ENCODE measurements at places on chromosomes 4 and X.

- no peak for DNase-seq
These were observed 419.1 kb upstream of the BOD1L1 start for GRCh38 chr4:14046642-14047041.

DNA sequence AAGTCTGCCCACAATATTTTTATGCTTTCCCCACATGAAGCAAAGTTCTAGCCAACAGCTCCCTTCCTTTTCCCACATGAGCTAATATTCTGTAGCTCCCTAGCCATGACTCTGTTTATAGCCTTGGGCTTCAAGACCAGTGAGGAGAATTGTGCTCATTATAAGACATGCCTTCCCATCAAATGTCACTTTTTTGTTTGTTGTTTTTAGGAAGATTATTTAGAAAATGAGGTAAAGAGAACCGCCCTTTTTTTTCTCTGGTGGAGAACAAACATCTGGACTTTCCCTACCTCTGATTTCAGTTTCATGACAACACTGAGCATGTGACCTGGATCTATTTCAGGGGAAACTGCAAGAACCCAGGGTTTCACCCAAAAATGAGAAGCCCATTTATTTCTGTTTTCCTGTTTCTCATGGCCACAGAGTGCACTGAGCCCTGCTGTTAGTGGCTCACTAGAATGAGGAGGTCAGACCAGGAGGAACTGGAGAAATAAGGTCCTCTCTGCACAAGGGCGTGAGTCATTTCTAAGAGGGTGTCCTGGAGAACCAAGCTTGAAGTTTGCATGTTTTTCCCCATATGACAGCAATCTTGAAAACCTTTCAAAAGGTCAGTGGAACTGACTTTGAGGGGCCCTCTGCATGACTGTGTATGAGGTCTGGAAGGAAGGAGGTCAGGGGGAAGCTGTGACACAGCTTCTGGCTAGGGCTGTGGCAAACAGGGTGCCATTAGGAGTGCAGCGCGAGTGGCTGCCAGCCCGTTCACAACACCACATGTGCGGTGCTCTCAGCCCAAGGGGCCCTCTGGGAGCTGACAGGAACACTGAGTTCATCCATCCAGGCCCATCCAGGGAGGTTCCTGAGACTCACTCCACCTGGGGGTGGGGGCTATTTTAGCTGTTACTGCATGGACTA is 55.2 kb downstream of the CHST7 start:
- peak; percentile 40 for DNase-seq

DNA sequence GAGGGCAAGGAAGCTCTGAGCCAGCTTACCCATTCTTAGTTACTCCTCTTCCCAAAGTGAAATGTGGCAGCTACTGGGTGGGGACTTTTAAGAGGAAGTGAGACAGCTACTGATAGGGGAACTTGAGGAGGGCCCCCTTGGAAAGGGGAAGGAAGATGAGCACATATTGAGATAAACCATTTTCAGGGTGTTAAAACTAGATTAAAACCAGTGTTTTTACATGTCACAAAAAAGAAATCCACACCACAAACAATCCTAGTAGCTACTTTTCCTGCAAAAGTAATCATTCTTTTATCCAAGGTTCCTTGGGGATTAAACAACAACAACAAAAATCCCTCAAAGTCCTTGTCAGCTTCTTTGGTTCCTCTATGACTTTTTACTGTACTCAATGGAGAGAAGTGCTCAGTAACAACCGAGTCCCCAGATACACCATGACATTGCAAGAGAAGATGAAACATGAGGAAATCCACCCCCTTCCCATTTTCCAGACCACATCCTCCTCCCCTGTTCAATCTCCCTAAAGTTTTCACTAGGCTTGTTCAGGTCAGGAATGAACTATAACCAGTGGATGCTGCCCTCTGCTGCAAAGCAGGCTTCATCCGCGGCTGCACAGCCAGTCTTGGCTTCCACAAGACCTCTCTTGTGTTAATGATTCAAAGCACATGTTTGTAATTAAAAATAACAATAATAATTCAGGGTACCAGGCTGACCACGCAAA is 113.5 kb upstream of the TMEM164 start:
- DNase-seq = peak; percentile 47

DNA sequence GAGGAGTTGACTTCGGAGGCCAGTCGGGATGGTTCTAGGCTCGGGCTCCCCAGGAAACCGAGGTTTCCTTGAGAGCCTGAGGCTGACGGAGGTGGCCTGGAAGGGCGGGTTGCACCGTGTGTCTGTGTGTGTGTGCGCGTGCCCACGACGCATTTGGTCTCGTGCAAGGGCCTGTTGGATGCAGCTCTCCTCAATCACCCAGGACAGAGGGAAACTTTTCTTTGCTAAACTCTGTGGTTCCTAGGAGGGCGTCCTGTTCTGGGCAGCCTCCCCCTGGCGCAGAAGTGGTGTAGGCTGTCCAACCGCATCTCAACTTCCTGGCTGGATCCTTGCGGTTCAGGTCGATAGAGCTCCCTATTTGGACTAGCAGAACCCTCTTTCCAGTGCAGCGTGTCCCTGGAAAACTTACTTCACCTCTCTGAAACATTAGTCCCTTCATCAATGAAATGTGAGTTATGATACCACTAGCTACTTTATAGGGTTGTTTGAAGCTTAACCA is 973 bp downstream of the STK32B start:
- no peak for DNase-seq

DNA sequence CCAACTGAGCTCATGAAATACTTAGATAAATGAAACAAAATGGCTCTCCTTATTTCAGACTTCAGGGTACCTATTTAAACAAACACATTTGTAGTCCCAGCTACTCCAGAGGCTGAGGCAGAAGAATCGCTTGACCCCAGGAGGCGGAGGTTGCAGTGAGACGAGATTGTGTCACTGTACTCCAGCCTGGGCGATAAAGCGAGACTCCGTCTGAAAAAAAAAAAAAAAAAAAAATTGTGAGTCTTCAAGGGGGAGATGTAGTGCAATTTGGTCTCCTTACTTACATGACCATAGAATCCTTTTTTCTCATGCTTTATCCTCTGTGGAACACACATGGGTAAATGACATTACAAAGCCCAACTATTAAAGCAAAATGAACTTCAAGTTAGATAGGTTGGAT is 2.3 kb upstream of the ADAMTS3 start:
- no peak for DNase-seq

Data from GDM1 (cell line).